ENCODE measurements at places on chromosomes 16 and 17. TPM values are rescaled to one million over a fixed set of nuclear protein-coding genes. Genes with fewer than 3 reads are reported as not detected.

GAN gene
- total RNA-seq = 11.2 TPM

RTN4RL1 gene
- 2.7 TPM for total RNA-seq

TBC1D3C gene
- total RNA-seq = not detected

DNA sequence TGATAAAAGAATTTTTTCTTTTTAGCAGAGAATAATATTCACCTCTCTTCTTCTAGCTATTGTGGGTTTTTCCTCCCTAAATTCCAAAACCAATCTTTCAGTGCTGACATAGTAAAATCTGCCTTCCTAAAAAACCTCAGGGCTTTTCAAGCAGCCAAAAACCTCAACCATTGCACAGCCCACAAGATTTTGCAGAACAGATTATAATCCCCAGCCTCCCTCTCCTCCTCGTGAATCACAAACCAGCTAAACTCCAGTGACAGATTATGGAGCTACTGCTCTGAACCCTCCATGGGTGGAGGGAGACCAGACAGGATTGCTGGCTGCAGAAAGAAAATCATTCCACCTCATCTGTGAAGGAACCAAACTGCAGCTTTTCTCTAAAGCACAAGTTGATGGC is 341.6 kb downstream of the SOX9 start:
- no peak for DNase-seq

GRCh38 chr16:76985392-76986045 is 205.5 kb upstream of the MON1B start:
- DNase-seq = no peak

COTL1 gene
- 10.1 TPM for total RNA-seq

DNA sequence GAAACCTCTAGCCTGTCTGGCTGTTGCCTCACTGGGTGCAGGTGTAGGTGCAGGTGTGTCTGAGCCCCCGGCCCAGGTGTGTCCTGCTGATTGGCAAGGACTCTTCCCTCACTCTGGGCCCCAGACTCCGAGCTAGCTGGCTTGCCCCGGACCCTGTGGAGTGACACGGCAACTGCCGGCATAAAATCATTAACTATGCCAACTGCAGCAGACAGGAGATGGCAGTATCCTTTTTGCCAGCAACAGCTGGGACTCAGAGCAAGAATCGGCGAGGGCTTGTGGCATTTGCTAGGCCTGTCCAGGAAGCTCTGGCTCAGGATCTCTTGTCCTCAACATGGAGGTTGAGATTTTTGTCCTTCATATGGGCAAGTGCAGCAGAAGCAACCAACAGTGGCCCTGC is 20.8 kb downstream of the CIAPIN1 start:
- DNase-seq = no peak

- no peak for DNase-seq
These were observed 3.0 kb downstream of the DLX4 start for GRCh38 chr17:49971848-49972485.

SNTB2 gene
- total RNA-seq = 27.1 TPM

TLCD1 gene
- 1.7 TPM for total RNA-seq

DNA sequence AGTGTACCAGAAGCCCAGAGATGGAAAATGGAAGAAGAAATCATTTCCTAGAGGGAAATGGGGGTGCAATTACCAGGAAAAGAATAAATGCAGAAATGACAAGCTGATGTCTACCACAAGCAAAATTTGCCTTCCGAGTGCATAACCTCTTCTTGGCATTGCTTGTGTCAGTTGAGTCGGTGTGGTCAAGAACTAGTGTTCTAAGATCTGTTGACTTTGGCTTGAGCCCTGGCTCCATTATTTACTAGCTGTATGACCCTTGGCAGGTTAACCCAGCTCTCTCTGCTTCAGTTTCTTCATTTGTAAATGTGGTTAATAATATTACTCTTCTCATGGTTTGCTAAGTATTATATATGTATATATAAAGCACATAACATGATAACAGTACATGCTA is 273.0 kb upstream of the IRX5 start:
- no peak for DNase-seq

GRCh38 chr17:9406046-9406606 is 169.5 kb downstream of the STX8 start:
- DNase-seq = no peak

DNA sequence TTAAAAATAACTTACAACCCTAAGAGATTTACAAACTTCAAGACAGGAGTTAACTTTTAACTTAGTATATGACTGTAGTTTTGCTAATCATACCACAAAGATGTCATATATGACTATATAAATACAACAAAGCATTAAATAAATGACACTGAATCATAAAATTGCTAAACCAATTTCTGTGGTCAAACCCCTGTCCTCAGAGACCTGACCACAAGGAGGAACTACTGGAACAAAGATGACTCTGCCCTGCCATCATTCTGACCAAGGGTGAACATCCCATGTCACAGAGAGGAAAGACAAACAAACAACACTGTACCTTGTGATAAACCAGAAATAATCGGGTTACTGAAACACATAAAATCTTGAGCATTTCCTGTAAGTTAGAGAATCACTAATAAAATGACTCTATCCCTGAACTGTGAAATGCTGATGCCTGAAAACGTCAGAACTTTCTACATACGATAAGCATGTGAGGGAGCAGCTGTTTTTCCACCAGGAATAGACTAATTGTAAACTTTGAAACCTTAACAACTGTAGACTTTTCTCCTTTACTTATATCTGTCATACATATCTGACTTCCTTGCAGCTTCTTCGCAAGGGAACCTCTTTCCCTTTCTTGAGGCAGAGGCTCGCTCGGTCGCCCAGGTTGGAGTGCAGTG is 47.9 kb downstream of the WDR59 start:
- DNase-seq = no peak

- DNase-seq = no peak
These were observed 16.8 kb upstream of the USP43 start for GRCh38 chr17:9628509-9628908.

CDH13 gene
- total RNA-seq = 155 TPM

- no peak for DNase-seq
These were observed 54.2 kb downstream of the TMEM100 start for GRCh38 chr17:55668312-55668920.

DNA sequence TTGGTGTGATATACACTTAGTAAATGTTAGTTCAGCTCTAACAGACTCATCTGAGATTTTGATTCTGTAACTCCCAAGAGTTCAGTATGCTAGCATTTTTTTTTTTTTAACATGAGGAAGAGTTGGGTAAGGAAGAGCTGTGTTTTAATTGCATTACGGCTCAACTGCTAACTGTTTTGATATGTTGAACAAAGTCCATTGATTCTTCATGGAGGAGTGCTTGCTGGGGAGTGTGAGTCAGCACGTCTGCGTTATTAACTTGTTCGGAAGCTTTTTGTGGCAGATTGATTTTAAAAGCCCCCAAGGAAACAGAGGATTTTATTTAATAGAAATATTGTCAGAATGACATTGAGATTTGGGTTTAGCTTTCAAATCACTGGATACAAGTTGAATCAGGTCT is 45.8 kb downstream of the PITPNC1 start:
- DNase-seq = no peak

DNA sequence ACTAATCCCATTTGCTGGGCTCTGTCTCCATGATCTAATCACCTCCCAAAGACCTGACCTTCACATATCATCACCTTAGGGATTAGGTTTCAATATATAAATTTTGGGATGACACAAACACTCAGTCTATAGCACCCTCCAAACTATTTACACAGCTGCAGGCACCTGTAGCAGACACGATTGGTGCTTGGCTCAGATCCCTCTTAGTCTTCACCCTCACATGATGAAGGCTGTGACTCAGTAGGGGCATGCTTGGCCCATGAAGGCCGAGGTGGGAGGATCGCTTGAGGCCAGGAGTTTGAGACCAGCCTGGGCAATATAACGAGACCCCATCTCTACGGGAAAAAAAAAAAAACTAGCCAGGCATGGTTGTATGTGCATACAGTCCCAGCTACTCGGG is 73.5 kb downstream of the HS3ST2 start:
- DNase-seq = no peak

All from heart left ventricle (tissue), 16 donors.